Naive B cell (primary cell): ENCODE measurements at places on chromosomes 16 and 17.

- DNase-seq = no peak
Observed at GRCh38 chr16:1073566-1074378, 1.2 kb downstream of the SSTR5 start.

GRCh38 chr17:82051776-82052637 lies at the start of the genes GPS1 and RFNG:
Gene GPS1, plus strand, starts transcription at chr17:82051898. Its CDS starts 34 bp downstream, at chr17:82051932.
Gene RFNG, minus strand, starts transcription at chr17:82051811. Its CDS starts 45 bp downstream, at chr17:82051766.
- peak; percentile 74 for DNase-seq

DNA sequence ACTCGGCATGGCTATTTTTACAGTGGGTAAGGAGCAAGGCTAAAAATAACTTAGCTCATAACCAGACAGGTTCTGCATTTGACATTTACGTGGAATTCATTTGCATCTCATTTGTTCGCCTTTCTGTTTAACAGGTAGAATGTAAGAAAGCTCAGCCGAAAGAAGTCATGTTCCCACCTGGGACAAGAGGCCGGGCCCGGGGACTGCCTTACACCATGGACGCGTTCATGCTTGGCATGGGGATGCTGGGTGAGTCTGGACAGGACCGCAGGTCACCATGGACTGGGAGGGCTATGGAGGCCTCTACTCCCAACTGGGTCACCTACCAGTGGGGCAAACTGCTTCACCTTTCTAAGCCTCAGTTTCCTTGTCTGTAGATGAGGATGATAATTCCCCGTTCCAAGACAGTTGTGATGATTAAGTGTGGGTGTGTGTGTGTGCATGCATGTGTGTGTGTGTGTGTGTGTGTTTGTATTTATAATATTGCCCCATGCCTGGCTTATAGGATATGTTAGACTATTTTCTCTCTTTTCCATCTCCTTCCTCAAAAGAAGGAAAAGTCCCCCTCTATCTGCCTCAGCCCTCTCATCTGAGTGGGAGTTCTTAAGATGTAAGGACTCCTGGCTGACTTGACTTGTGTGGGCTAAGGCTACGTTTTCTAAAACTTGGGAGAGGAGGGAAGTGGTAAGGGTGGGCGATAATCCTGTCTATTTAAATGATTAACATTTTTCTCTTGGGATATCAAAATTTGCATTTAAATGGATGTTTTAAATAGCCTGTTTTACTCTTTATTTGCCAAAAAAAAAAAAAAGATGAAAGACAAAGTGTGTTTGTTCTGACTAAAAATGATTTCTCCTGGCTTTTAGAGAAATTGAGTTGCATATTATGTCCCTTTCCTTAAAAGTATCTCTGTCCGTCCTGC lies 129.0 kb downstream of the CCDC182 start:
- DNase-seq = no peak

- DNase-seq = no peak
Observed at GRCh38 chr17:58265902-58266875, 14.5 kb downstream of the MPO start.

DNA sequence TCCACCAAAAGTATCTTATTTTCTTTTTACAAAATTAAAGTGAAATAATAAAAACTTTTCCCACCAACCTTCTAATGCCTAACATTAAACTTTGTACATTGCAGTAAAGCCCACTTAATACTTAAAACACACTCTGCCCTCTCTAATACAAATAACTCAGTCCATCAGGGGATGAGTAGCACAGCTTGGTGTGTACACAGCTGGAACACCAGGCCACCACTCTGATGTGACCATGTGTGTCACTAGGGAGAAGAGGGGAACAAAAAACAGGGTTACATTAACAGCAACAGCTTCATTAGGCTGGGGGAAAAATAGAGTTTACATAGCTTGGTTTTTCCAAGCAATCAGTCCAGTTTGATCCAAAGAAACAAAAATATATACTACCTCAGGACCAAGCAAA lies 295.0 kb downstream of the CEP112 start:
- DNase-seq = no peak

DNA sequence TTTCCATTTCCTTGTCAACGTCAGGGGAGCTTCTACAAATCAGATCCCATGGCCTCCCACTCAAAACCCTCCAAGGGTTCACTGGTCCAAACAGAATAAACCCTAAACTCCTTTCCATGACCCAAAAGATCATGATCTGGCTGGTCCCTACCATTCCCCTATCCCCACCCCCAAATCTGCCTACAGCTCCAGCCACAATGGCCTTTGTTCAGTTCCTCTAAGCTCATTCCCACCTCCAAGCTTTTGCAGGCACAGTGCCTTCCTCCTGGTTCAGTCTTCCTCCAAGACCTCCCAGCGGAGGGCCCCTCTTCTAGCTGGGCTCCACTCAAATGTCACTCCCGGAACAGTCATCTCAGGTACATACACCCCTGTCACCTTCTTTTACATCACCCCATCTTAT lies 2.0 kb downstream of the GPRC5B start:
- no peak for DNase-seq

- DNase-seq = no peak
Observed at GRCh38 chr17:60947100-60947499, 269.4 kb downstream of the BCAS3 start.

- no peak for DNase-seq
Observed at GRCh38 chr17:43531082-43531378, 15.1 kb downstream of the ETV4 start.

DNA sequence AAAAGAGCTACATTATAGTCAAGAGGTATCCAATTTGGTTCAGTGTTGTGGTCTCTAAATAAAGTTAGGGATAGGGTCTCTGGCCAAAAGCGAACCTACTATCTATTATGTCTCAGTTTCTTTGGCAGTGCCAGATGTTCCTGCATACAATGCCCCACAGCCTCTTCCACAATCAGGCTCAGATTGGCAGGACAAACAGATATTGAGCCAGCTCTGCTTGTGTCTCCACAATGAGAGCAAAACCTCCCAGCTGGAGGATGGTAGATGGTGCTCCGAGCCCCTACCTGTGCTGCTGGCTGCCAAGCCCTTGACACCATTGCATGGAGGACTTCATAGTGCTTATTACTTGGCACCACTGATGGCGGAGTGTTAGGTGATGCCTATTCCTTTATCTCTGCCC lies 19.7 kb downstream of the PHAF1 start:
- DNase-seq = no peak

DNA sequence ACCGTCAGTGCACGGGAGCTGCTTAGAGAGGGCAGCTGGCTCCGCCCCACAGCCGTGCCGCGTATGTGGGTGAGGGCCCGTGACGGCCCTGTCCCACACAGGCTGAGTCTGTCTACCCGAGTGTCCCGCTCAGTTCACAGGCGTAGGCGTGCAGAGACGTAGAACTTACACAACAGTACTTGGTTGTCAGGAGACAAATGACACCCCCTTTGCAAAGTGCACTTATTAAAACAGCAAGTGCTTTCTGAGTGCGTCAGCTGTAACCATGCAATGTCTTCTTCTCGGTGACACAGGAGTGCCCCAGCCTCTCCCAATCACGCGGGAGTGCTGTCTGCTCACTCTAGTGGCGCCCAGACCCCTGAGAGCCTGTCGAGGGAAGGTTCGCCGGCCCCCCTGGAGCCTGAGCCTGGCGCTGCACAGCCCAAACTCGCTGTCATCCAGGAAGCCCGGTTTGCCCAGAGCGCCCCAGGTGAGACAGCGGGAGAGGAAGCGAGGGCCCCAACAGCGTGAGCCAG lies 64.2 kb downstream of the FOXK2 start:
- DNase-seq = no peak

DNA sequence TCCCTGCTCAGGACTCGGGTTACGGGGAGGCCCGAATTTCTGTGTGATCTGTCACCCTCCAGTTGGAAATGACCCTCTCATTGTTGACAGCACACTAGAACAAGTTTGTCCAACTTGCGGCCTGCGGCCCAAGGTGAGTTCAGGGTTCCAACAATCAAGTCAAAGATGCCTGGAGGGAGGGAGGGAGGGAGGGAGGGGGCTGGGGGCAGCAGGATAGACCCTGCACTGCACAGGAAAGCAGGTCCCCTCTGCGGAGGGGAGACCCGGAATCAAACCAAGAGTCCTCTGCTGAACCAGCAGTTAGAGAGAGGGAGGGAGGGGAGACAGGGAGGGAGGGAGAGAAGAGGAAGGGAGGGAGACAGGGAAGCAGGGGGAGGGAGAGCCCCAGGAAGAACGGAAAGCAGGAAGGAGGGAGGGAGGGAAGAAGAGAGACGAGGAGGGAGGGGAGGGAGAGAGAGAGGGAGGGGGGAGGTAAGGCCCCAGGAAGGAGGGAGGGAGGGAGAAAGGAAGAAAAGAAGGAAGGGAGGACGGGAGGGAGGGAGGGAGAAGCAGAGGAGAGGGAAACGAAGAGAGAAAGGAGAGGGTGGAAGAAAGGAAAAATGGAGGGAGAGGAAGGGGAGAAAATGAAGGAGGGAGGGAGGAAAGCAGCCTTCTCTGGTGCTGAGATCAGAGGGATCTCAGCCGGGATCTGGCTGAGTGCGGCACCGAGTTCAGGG lies 96.7 kb upstream of the CDH5 start:
- no peak for DNase-seq

DNA sequence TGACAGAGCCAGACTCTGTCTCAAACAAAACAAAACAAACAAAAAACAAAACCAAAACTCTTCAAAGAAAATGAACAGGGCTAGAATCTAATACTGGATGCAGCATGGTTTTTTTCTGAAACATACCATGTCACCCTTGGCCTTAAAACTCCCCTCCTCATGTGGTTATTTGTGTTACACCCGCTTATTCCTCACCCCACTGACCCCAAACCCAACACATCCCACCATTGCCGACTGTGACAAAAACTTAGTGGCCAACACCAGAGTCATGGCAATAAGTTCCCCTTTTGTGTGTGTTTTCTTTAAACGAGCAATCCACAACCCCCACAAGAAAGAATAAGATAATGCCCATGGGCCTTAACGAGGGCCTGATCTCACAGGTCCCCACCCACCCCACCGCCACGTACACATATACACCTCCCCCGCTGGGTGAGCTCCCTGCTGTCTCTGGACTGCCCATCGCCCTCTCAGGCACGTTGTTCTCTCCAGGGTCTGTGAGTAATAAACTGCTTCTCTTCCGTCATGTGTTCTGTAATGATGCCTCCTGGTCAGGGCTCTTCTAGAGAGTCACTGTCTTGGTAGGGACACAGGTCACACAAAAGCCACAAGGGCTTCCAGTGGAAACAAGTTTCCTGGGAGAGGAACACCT lies 16.8 kb upstream of the ENGASE start:
- DNase-seq = no peak

DNA sequence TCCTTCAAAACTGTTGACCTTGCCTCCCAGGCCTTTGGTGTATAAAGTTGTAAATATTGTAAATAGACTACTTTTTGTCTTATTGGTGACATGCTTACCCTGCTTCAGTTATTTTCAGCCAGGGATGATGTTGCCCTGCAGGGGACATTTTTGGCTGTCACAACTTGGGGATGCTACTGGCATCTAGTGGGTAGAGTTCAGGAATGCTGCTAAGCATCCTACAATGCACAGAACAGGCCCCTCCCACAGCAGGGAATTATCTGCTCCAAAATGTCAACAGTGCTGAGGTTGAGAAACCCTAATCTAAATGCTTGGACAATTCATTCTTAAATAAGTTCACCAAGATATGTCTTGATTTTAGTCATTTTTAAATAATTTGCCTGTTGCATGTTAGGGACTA lies 459.8 kb downstream of the PMP22 start:
- DNase-seq = no peak
